GM23248 (cell line): ENCODE measurements at places on chromosomes 2 and 18.

- no peak for DNase-seq
These were observed 298.6 kb upstream of the CDH20 start for GRCh38 chr18:61034580-61034979.

GRCh38 chr2:134815741-134816140, 22.7 kb upstream of the ACMSD start:
- no peak for DNase-seq

GRCh38 chr2:80396276-80396675, 91.7 kb upstream of the LRRTM1 start:
- no peak for DNase-seq

DNA sequence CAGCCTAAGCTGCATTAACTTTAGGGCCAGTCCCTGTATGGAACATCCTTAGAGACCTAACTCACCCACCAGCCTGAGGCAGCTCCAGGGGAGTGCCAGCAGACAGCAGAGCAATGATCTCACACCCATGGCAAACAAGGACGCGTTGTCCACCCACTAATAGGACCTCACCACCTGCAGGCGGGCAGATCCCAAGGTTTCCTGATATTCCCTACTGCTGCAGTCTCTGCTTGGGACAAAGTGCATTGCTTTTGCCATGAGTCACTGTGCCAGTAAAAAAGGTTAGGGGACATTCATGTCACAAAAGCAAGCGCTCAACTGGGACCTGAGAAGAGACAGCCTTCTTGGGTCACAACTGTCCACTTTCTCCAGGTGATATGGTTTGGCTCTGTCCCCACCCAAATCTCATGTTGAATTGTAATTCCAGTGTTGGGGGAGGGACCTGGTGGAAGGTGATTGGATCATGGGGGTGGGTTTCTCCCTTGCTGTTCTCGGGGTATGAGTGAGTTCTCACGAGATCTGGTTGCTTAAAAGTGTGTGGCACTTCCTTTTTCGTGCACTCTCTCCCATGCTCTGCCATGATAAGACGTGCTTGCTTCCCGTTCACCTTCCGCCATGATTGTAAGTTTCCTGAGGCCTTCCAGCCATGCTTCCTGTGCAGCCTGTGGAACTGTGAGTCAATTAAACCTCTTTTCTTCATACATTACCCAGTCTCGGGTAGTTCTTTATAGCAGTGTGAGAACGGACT, 160.2 kb downstream of the MIB1 start:
- no peak for DNase-seq

DNA sequence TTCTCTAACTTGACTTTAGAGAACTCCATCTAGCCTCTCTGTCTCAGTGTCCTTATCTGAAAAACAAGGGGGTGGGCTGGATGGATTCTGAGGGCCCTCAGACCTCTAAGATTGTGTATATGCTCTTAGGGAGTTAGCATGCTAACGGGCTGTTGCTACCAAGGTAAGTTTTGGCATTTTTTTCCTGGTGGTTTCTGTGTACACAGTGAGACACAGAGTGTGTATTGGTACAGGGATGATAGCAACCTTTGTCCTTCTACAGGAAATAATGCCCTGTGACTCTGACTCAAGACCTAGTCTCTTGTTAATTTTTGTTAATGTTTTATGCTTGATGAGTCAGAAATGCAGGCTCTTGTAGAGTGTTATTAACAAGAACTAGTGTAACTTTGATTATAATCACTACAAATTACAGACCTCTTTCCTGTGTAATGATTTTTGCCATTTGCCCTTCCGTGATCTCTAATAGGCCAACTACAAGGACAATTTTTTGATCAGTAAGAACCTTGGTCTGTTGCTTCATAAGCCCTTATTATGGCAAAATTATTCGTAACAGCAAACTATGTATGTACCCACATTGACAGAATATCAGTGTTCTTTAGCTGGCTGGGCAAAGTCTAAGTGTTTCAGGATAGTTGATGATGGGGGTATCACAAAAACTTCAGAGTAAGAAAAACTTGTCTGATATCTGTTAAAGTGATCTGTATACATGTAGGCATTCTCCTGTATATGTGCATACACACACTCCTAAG, 89.7 kb downstream of the SPTBN1 start:
- peak; percentile 68 for DNase-seq

DNA sequence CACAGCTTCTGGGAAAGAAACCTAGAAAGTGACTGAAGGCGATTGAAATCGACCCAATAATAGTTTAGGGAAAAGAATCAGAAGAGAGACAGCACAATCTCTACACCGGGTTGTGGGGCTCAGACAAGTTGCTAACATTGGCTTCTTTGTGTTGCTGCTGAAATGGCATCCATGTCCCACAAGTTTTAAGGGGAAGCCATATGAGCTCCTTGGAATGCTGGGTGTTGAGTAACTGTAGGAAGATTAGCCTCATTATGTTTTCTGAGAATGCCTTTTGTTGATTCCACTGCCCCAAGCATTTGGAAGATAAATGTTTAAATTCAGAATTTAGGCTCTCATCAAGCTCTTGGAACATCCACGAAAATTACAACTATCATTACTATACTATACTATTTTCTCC, 73.4 kb upstream of the NEUROD1 start:
- DNase-seq: no peak

DNA sequence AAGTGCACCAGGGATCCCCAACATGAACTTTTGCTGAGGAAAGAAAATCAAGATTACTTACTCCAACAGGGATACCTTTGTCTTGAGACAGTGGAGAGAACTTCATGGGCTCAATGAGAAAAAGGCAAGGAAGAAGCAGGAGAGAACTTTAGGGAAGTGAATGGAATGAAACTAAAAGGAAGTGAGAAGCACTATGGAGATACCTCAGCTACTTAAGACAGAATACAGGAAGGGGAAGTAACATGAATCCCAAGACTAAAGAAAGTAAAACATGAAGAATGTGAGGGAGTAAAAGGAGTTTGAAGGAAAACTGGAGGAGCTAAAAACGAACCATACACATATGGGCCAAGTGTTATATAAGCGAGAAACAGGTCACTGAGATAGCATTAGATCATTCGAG, 32.4 kb upstream of the ACTR3 start:
- no peak for DNase-seq

- DNase-seq: no peak
These were observed 34.8 kb upstream of the SPATA3 start for GRCh38 chr2:230961091-230961491.
